ENCODE measurements at places on chromosomes 11 and 22.

DNA sequence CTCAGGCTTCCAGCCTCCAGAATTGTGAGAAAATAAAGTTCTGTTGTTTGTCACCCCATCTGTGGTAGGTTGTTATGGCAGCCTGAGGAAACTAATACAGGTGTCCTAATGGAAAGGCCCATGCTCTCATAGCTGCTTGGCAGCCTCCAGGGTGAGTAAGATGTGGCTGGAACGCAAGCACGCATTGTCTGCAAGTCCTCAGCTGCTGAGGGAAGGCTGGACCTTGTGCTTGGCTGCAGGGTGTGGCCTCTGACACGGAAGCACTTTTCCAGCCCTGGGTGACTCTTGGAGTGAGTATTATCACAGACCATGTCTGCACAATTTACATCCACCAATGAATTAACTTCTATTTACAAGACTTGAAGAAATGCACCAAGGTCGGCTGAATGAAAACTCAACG lies 44.4 kb upstream of the BARX2 start:
- no peak for DNase-seq

- DNase-seq = peak; percentile 76
Observed at GRCh38 chr22:32219026-32219425, 14.2 kb upstream of the RFPL2 start.

- no peak for DNase-seq
Observed at GRCh38 chr11:10943968-10944367, 86.1 kb upstream of the ZBED5 start.

- DNase-seq = no peak
Observed at GRCh38 chr22:31229402-31230079, 17.4 kb downstream of the LIMK2 start.

DNA sequence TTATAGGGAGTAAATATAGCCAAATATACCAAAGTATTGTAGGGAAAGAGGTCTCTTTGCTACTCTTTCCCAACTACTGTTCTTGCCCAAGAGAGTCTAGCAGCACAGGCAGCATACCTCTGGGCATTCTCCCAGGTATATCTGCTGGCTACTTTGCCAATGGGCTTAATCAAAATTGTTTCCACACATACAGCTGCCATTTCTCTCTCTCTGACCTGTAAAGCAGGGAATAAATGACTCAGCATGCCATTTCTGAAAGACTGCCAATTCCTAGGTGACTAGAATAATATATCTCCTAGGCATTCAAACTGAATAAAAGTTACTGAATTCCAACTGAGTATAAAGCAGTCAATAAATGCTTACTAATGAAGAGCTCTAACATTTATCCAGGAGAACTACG lies 44.6 kb downstream of the RDX start:
- DNase-seq = no peak

DNA sequence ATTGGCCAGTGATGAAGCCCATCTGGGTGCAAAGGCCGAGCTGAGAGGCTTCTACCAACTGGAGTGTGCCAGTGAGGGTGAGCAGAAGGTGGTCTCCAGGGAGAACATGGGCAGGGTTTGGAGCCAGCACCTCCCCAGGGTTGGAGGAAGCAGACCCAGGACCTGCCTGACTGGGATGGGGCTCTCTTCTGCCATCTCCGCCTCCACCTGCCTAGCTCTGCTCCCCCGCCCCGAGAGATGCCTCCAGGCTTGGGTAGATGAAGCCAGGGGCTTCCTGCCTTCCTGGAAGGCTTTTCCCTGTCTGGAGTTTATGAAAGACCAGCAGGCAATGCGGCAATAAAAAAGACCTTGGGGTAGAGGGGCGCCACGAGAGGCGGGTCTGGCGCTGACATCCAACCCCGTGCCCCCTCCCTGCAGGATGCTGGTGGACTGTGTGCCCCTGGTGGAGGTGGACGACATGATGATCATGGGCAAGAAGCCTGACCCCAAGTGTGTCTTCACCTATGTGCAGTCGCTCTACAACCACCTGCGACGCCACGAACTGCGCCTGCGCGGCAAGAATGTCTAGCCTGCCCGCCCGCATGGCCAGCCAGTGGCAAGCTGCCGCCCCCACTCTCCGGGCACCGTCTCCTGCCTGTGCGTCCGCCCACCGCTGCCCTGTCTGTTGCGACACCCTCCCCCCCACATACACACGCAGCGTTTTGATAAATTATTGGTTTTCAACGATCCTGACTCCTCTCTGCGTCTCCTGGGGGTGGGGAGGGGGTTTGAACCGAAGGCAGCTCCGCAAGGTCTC lies 3.3 kb downstream of the SELENOM start:
- DNase-seq = no peak

DNA sequence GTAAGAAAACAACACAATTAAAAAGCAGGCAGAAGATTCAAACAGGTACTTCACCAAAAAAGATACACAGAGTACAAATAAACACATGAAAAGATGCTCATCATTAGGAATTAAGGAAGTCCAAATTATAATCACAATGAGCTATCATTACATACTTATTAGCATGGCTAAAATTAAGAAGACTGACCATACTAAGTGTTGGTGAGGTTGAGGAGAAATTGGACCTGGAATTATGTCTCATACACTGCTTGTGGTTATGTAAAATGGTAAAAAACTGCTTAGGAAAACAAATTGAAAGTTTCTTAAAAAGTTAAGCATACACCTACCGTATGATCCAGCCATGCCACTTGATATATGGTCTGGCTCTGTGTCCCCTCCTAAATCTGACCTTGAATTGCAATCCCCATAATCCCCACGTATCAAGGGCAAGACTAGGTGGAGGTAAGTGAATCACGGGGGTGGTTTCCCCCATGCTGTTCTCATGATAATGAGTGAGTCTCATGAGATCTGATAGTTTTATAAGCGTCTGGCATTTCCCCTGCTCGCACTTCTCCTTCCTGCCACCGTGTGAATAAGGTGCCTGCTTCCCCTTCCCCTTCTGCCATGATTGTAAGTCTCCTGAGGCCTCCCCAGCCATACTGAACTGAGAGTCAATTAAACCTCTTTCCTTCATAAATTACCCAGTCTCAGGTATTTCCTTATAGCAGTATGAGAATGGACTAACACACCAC lies 4.8 kb downstream of the SAAL1 start:
- no peak for DNase-seq

- no peak for DNase-seq
Observed at GRCh38 chr11:57776577-57777210, 15.1 kb downstream of the CTNND1 start.

DNA sequence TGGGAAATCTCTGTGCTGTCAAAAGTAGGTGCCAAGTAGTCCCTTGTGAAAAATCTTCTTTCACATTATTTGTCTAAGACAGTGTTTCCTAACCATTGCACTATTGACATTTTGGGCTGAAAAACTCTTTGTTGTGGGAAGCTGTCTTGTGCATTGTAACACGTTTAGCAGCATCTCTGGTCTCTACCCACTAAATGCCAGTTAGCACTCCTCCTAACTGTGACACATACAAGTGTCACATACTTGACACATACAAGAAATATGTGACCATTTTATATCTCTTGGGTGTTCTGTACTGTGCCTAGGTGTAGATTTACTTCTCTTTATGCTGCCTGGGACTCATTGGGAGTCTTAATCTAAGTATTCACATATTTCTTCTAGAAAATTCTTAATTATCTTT lies 57.8 kb downstream of the NXPE1 start:
- no peak for DNase-seq

DNA sequence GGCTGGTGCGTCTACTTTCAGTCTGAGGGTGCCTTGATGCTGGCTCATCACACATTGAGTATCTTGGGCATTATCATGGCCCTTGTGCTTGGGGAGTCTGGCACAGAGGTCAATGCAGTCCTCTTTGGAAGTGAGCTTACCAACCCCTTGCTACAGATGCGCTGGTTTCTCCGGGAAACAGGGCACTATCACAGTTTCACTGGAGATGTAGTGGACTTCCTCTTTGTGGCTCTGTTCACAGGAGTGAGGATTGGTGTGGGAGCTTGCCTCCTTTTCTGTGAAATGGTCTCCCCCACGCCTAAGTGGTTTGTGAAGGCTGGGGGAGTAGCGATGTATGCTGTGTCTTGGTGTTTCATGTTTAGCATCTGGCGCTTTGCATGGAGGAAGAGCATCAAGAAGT lies 4.9 kb downstream of the TLCD5 start:
- no peak for DNase-seq

DNA sequence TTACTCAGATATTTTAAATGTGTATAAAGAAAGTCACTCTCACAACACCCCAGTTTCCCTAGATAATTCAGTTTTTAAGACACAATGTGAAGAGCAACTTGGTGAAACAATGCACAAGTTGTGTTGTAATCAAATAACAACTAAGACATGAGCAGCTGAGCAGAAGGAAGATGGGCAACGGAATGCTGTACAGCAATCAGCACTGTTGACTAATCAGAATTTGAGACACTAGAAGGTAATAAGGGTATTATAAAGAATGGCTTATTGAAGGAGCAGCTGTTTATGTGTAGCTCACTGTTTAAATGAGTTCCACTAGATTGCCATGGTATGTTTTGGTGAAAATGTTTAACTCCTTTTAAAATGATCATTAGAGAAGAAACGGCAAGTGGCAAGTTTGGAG lies 60.1 kb downstream of the SOX6 start:
- DNase-seq = no peak
